ENCODE measurements at places on chromosomes 4 and X.

GRCh38 chr4:6178757-6179156 lies 21.6 kb downstream of the JAKMIP1 start:
- no peak for DNase-seq

DNA sequence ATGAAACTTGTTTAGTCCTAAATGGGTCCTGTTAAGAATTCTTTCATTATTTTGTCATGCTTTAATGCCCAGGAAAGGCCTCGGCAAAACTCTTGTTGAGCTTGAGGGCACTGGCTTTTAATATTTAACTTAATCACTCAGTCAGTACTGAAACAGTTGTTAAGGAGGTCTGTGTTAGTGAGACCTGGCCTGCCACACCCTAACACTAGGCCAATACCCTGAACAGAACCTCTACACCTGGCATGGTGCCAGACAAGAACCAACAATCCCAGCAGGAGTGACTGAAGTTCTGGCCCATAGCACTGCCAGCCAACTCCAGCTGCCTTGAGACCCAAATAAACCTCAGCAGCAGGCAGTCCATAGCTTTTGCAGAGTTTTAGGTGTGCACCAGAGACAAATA lies 85.7 kb upstream of the ITM2A start:
- DNase-seq: no peak

- DNase-seq: no peak
Measured at GRCh38 chr4:39154009-39154408, 28.3 kb upstream of the WDR19 start.

GRCh38 chrX:40471965-40472648 lies 108.7 kb upstream of the ATP6AP2 start:
- DNase-seq: no peak

- DNase-seq: no peak
Measured at GRCh38 chr4:8215001-8215427, 15.9 kb downstream of the SH3TC1 start.

DNA sequence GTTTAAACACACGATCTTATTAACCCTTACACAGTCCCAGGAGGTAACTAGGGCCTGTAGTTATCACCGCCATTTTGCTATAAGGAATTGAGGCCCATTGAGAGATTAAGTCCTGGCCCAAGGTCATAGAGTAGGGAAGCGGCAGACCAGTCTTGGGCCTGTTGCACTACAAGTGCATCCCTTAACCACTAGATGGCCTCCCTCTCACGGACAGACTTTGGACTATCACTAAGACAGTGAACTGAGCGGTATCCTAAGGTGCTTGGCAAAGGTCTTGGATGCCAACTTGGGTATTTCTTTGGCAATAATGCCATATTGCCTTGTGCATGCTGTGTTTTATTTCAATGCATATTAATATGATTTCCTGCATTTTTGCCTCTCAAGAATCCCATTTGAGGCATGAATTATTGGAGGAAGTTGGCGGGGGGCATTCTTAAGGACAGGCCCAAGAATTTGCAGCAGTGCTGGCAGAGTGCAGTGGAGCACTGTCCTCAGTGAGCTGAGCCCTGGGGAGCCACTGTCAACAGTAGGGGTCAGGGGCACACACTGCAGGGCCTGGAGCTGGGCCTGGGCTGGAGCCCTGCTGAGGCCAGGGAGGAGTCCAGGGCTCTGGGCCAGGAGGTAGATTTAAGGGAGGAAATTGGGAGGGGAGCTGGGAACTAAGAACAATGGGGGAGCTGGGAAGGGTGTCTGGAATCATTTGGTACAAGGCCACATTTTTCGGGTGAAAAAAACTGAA lies 147.4 kb downstream of the SMIM20 start:
- DNase-seq: peak; percentile 47

DNA sequence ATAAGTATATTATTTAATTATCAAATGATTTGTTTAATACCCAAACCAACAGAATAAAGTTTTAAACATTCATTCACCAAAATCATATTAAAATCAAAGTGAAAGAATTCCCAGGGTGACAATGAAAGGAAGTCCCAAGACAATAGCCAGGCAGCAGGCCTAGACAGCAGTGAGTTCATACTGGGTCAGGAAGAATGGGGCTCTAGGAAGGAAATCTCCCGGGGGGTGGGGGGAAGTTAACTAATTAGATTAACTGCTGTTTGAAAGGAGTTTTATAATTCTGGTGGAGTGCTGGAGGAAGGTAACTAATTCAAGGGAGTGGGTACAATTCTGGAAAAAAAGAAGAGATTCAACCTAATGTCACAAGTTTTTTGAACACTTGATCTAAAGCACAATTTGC lies 104.1 kb downstream of the ZAR1 start:
- no peak for DNase-seq

DNA sequence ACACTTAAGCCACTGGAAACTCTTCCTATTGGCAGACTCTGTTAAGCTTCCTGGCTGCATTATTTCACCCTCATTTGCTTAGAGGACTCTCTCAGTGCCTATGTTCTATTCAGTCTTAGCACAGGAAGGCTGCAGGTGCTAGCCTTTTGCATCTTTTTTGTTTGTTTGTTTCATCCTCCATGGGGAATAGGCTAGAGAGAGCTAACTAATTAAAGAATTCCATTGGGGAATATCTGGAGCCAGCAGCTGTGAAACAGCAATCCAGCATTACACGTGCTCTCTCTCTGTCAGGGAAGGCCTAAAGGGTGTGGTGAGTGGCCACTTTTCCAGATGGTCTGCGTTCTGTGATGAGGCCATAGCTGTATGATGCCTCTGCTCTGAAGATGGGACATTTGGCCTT lies 633.6 kb downstream of the SPRY1 start:
- no peak for DNase-seq

GRCh38 chr4:6162885-6163284 lies 37.5 kb downstream of the JAKMIP1 start:
- no peak for DNase-seq

- no peak for DNase-seq
Measured at GRCh38 chr4:182124359-182124758, 118.8 kb upstream of the TENM3 start.

DNA sequence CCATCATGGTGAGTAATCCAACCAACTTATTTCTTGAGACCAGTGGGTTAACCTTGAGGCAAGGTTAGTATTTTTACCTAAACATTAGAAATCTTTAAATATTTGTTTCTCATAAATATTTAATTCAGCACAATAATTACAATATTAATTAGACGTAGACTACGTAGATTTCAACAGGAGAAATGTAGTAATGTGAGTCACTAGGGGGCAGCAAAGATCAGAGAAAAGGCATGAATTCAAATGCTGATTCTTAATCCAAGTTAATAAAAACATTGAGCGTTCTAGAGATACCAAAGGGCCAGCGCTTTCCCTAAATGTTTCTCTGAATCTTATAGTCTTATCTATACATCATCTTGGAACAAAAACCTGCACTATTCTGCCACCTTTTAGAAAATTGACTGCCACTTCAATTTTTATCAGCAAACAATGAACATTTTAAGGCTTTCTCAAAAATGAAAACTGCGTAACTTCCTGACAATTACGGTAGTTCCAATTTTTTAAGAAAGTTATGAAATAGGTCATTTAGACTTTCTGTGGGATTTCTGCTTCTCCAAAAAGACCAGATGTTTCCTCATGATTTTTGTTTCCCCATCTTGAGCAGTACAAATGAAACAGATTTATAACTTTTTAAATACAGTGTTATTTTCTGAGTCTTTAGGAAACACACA lies 180.7 kb downstream of the GASK1B start:
- DNase-seq: peak; percentile 84

- peak; percentile 62 for DNase-seq
Measured at GRCh38 chr4:102438396-102439235, 62.5 kb upstream of the NFKB1 start.

DNA sequence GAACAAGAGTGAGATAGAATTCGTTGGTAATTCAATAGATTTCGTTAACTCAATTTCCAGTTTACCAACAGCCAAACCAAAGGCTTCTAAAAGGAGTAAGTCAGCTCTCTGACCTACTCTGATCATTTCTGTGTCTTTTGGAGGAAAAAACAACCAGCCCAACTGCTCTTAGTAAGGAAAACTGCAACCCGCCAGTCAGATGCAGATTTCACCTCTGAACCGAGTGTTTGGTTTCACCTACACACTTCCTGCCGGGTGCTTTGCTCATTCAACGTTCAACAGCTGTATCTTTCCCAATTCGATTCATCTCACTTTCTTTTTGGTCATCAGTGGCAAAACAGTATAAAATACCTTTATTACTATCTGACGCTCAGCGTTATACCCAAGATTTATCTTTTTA lies 24.5 kb downstream of the TMSB4X start:
- DNase-seq: no peak

DNA sequence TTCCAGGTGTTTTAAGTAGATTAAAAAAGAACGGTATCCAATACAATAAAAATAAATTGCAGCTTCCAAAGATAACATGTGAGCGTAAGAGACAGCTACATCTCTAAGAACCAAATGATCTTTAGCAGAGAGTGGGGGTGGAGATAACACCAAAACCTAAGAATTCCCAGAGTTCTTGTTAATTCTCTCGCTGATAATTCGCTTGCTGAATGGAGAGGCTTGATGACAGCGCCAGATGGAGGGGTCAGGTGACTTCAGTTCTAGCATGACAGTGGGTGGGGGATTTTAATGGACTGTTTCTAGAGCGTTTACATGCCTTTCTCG lies 2.3 kb downstream of the CLCN4 start:
- DNase-seq: no peak

GRCh38 chrX:348461-349117 lies 30.0 kb upstream of the GTPBP6 start:
- no peak for DNase-seq

GRCh38 chrX:153673428-153674218 lies at the start of gene PNCK:
Gene PNCK (minus strand): TSS chrX:153673813. CDS start chrX:153673076, 737 bp downstream.
- no peak for DNase-seq

DNA sequence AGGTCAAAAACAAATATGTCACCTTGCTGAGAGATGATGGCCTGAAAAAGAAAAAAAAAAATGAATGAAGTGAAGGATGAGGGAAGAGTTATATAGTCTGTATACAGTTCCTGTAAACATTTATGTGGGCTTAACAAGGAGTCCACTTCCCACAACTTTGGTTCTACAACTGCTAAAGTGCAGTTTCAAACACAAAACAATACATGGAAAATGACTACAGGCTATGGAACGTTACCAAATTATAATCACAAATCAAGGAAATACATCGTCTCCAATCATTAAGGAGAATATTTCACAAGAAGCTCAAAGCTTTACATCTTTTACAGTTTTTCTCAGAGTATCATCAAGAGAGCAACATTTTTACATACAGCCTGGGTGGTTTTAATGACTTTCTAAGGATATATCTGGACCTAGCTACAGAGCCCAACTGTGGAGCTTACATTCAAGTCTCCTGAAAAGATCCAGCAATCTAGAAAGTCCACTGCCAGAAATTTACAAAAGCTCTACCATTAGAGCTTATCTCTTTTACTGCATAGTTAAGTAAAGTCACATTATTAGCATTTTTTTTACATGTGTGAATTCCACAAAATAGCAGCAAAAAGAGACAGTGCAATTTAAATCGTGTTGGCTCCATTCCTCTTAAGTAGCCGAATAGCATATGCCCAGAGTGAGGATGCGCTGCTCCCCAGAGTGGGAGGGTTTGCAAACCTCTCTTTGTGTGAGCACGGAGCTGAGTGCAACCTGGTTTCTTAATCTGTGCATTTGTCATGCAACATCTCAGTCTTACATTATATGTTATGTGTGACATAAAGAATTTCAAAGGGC lies 128.3 kb downstream of the MANBA start:
- DNase-seq: no peak

GRCh38 chrX:87299563-87300160 lies 217.9 kb upstream of the KLHL4 start:
- peak; percentile 24 for DNase-seq

DNA sequence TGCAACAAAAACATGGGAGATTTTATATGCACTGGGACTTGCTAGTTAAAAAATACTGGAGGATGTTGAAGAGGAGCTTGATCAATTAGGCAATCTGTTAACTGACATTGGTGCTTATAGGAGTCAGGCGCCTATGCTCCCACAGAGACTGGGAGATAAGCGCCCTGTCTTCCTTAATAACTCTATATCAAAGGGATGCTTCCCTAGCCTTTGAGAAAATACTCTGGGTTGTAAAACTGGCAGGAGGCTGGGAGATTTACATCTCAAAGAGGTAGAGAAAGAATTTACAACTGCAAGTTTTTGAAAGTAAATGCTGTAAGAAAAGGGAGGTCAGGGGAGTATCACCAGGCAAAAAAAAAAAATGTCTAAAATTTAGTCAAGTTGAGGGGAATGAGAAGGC lies 325.4 kb downstream of the PCDH10 start:
- DNase-seq: no peak

DNA sequence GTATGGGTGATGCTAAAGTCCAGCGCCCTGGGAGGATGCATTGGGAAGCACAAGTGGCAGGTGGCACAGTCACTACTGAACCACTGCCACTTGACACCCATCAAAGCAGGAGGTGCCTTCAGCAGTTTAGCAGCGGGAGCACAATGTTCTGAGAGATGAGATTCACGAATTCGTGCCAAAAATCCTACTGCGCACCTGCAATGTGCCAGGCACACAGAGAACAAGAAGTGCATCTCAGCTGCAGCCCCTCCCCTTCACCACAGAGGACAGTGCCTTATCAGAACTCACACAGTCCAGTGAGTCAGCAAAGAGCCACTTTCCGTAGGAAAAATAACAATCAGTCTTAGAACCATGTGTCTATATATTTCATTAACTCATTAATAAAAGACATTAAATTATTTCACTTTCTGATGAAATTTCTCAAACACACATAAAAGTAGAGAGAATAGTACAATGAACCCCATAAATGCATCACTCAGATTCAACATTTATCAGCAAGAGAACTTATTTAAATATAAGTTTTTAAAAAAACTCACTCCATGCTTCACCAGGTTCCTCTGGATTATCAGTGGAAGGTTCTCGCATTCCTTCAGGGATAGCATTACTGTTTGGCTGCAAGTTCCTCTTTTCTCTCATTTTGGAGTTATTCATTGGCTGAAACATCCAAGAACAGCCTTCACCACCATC lies 47.0 kb downstream of the BEND2 start:
- DNase-seq: no peak

DNA sequence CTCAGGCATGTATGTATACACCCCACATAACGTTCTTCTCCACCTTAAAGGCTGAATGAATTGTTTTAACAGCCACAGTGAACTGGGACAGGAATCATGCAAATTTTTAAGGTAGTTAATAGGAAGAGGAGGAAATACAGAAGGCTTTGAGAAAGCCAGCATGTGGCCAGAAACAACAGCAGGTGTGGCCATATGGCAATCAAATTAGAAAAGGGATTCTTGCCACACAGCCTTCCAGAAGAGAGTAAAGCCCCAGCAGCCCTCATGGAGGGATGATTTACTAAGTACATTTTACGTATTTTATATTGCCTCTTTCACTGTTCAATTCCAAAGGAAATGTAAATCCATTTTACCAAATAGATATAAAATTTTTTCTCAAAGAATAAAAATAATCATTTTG lies 792.2 kb downstream of the ADGRL3 start:
- no peak for DNase-seq

- no peak for DNase-seq
Measured at GRCh38 chrX:26915064-26915463, 548.1 kb downstream of the PPP4R3C start.

DNA sequence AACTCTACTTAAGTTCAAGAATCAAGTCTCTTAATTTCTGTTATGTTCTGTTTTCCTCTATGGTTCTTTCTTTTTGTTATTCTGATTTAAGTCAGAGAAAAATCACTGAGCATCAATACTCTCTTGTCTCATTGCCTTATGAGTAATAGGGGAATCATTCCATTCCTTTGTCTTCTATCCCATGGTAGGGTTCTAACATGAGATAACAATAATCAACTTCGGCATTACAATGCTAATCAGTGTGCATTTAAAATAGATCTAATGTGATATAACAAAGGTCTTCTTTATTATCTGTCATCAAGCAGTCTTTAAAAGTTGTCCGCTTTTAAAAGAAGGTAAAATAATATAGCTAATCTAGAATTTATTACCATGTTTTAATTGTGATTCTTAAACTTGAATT lies 446.9 kb downstream of the IL15 start:
- DNase-seq: no peak

Measured in NCI-H460 (cell line).